Glutamatergic neuron (in vitro differentiated cells): ENCODE measurements at places on chromosomes 4 and X. TPM values are rescaled to one million over a fixed set of nuclear protein-coding genes. Genes with fewer than 3 reads are reported as not detected.

- H3K27me3 ChIP-seq, result no peaks in the 10 kb centered on the region
- no peaks in the 10 kb centered on the region for H3K36me3 ChIP-seq
- H3K4me1 ChIP-seq, result no peaks in the 10 kb centered on the region
- no peak for DNase-seq
These were observed 175.8 kb upstream of the TECRL start for GRCh38 chr4:64584981-64585557.

PCYT1B gene
- total RNA-seq, result 19.5 TPM

CHRNA9 gene
- not detected for total RNA-seq

- H3K4me1 ChIP-seq, result no peaks in the 10 kb centered on the region
- no peak for DNase-seq
- H3K36me3 ChIP-seq, result no peaks in the 10 kb centered on the region
- no peak overlapping the region for H3K27ac ChIP-seq
- no peaks in the 10 kb centered on the region for H3K27me3 ChIP-seq
These were observed 57.0 kb upstream of the PAGE5 start for GRCh38 chrX:55163171-55163570.

NDST4 gene
- 5.6 TPM for total RNA-seq

L1CAM gene
- total RNA-seq, result 925 TPM

DNA sequence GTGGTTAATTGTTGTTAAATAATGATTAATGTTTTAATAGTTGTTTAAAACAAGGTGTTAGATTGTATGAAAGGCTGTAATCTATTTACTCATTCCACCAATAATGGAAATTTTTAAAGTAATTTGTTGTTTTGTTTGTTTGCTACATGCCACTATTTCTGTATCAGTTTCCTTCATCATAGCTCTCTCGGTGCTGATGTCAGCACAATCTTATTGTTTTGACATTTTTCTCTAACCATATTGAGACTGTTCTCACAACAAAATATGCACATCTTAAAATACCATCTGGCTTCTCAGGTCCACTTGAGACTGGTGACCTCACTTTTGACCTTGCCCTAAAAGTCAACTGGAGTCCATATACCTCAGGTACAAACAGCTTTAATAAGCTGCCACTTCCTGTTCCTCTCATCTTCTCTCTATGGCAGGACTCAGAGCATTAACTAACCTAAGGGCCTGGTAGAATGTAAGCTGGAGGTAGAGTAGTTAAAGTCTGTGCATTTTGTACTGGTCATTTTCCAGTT lies 1.0 kb upstream of the GUCY1B1 start:
- H3K36me3 ChIP-seq, result no peaks in the 10 kb centered on the region
- H3K27me3 ChIP-seq, result peaks cover 1% of the 10 kb centered on the region
- peak overlapping the region; percentile 50 for H3K4me3 ChIP-seq
- no peak overlapping the region for H3K27ac ChIP-seq

XAGE2 gene
- not detected for total RNA-seq

- peaks cover 15% of the 10 kb centered on the region for H3K36me3 ChIP-seq
- no peak for DNase-seq
- no peaks in the 10 kb centered on the region for H3K4me1 ChIP-seq
- H3K27me3 ChIP-seq, result no peaks in the 10 kb centered on the region
- no peak overlapping the region for H3K27ac ChIP-seq
These were observed 25.7 kb downstream of the SLC9A7 start for GRCh38 chrX:46733226-46733625.

- H3K4me1 ChIP-seq, result peaks cover 6% of the 10 kb centered on the region
- no peak overlapping the region for H3K4me3 ChIP-seq
- no peak for DNase-seq
- H3K36me3 ChIP-seq, result no peaks in the 10 kb centered on the region
- no peak overlapping the region for H3K27ac ChIP-seq
These were observed 25.2 kb downstream of the PI4K2B start for GRCh38 chr4:25258980-25259578.

DNA sequence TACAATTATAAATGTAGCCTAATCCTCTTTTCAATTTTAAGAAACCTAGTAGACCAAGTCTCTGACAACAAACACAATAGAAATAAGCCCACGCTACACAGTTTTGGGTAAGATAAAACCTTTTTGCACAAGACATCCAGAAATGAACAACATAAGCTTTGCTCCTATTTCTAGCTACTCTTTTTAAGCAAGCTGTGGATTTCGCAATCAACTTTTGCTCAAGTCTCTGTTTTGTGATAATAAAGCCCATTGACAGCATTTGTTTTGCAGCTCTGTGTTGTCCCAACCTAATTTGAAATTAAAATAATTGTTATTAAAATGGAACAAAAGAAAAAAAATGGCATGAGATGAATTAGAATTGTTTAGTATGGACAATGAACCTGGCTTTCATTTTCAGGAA lies 287.9 kb upstream of the PUDP start:
- H3K27me3 ChIP-seq, result no peaks in the 10 kb centered on the region
- no peaks in the 10 kb centered on the region for H3K4me1 ChIP-seq
- H3K4me3 ChIP-seq, result no peak overlapping the region
- H3K27ac ChIP-seq, result no peak overlapping the region
- no peak for DNase-seq

ADAMTS3 gene
- total RNA-seq, result 0.10 TPM
